ENCODE measurements at places on chromosomes 2 and 18.

DNA sequence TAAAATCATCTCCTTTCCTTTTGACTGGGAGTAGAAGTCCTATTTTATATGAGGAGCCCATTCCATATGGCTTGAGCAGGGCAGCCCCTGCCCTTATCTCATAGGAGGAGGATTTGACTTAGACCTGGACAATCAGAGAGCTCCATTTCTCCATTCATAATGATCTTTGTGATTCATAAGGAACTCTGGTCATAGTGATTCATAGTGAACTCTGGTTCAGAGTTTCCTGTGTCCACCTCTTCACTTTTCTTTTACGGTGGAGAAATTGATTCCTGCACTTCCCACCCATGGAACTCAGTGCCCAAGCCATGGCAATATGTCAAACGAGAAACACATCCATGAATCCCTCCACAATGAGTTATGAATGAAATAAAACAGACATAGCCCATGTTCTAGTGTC lies 12.8 kb upstream of the MYO3B start:
- DNase-seq = no peak

DNA sequence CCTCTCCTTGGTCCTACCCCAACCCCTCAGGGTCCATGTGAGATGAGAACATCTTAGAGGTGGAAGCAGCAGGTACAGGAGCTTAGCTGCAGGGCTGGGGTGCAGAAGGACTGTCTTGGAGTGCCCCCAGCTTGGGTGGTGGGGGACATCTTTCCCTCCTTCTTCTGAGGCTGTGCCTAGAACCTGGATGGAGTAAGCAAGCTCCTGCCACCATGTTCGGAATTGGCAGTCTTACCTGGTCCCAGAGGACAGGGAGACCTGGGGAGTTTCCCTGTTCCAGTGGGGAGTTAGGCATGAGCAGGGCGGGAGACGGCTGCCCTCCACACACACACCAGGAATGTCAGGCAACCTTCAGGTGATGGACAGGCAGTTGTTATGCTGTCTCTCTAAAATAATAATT lies 131.0 kb upstream of the COPS8 start:
- no peak for DNase-seq

DNA sequence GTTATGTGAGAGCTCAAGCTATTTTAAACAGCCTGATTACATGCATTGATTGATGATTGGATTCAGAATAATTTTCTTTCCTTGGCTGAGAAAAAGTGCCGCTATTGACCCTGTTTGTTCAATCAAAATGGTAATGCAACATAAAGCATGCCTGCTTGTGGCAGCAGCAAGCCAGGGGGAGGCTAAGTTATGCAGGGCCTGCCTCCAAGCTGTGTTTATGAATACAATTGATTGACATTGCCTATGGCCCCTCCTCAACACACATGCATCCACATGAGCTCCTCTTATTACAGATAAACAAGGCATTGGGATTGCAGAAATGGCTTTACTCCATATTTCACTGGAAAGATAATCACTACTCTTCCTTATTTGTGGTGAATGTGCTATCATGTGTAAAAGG lies 395.6 kb downstream of the TDRD15 start:
- no peak for DNase-seq

DNA sequence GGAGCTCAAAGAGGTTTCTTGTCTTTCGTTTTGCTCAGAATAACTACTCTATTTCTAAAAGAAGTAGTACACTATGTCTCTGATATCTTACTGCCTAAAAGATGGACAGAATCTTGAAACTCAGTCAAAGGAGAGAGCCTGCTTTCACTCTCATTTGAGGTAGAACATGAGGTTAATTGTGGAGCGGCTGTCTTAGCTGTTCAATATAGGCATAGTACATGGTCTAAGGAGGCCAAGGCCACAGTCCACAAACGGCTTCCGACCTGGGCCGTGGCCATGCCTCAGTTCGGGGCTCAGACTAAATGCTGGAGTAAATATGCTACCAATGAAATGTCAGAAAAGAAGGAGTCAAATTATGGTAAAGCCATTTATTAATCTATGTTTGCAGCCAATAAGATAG lies 185.8 kb upstream of the ACAA2 start:
- DNase-seq = no peak

GRCh38 chr18:69701305-69701704 lies 246.4 kb downstream of the CD226 start:
- no peak for DNase-seq

DNA sequence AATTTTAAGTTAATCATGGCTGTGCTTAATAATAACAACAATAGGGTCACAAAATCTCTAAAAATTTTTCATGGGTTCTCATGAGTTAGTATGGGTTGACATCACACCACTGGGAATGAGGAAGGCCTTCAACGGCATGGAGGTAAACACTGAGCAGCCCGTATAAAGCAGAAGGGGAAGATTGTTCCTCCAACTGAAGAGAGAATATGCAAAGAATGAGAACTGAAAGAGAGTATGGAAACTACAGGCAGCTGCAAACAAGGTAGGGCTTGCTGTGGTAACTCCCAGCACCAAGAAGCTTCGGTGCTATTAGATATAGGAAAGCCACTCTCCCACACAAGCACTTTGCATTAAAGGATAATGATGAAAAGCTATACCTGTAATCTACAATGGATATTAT lies 1242.3 kb upstream of the CELF4 start:
- DNase-seq = no peak

Data from stimulated activated CD8-positive, alpha-beta memory T cell treated with anti-CD3 and anti-CD28 coated beads, Interleukin-7, amount 100 ng/mL, for 1 hour (primary cell).